NCI-H82 (cell line): ENCODE measurements at places on chromosomes 7 and 10.

DNA sequence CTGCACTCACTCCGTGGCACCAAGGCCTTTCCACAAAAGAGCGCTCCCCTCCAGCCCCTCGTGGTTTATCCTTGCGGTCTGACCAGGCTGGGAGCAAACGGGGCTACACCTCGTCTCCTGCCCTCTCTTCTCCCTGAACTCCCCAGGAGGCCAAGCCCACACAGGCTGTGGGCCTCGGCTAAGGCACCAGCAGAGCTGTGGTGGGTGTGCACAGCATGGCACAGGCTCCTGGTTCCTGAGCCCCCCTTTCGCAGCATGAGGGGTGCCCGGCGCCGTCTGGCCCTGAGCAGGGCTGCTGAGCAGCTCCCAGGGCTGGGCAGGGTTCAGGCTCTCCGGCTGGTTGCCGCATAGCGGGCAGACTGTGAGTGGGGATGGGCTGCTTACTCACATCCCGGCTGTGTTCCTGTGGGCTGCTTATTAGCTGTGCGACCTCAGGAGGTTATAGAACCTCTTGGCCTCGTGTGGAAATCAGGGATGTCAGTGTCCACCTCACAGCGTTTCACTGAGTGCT lies 90.4 kb downstream of the ZMIZ1 start:
- DNase-seq: no peak

- DNase-seq: no peak
Measured at GRCh38 chr7:142808802-142809583, 38.2 kb downstream of the PRSS2 start.

DNA sequence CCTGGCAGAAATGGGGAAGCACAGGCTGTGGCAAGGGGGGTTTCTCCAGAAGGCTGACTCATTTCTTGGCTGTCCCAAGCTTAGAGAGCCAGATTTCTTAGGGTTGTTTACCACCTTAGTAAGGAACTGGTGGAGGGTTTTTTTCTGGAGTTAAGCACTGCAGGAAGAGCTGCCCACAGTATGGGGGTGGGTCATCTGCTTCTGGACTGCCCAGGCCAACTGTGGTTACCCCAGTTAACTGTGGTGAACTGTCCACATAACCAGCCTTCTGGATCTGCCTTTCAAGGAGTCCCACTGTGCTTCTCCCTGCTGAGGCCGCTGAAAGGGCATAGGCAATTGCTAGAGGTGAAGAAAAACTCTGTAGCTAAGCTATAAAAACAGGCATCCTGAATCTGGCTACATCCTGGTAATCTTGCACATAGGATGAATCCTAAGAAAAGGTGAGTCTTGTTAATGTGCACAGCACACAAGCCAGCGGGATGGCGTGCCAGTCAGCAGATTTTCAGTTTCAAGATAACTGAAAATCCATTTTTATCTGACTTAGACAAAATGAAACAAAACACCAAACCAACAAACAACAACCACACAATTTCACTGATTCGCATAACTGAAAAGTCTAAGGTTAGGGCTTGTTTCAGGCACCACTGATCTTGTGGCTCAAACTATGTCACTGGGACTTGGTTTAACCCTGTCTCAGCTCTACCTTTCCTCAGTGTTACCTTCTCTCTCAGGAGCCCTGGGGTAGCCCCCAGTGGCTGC lies 21.6 kb upstream of the TSPAN33 start:
- DNase-seq: no peak

- DNase-seq: no peak
Measured at GRCh38 chr7:44801890-44802289, 5.4 kb downstream of the PPIA start.

DNA sequence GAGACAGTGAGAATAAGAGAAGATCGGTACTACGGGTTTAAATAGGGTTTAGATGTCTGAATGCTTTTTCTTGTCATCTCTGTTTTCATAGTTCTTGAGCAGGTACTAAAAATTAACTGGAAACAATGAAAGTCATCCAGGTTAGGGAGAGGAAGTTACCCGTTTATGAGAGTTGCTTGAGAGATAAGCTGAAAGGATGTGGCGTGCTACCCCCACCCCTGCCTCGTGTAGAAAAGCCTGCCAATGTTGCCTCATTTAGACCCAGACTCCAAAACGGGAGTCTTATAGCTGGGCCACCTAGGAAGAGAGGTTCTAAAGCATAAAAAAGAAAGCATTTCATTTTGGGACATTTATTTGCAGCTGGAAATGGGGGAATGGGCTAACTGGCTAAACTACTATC lies 10.2 kb downstream of the AKR1C4 start:
- no peak for DNase-seq

GRCh38 chr10:58969576-58969975 lies 206.9 kb upstream of the PHYHIPL start:
- no peak for DNase-seq

DNA sequence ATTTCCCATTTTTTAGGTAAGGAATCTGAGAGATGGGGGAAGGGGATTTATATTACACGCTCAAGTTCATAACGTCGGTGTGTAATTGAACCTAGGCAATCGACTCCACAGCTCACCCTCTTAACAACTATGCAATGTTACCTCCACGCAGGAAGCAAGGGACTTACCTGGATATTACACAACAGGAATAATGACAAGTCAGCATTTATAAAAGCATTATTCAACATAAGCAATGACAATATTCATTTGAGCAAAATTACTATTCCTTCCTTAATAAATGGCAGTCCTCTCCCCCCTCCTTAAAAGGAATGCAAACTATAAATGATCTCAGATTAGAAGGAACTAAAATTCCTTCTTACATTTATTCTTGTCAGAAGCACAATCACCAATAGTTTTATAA lies 104.0 kb downstream of the PCLO start:
- no peak for DNase-seq

DNA sequence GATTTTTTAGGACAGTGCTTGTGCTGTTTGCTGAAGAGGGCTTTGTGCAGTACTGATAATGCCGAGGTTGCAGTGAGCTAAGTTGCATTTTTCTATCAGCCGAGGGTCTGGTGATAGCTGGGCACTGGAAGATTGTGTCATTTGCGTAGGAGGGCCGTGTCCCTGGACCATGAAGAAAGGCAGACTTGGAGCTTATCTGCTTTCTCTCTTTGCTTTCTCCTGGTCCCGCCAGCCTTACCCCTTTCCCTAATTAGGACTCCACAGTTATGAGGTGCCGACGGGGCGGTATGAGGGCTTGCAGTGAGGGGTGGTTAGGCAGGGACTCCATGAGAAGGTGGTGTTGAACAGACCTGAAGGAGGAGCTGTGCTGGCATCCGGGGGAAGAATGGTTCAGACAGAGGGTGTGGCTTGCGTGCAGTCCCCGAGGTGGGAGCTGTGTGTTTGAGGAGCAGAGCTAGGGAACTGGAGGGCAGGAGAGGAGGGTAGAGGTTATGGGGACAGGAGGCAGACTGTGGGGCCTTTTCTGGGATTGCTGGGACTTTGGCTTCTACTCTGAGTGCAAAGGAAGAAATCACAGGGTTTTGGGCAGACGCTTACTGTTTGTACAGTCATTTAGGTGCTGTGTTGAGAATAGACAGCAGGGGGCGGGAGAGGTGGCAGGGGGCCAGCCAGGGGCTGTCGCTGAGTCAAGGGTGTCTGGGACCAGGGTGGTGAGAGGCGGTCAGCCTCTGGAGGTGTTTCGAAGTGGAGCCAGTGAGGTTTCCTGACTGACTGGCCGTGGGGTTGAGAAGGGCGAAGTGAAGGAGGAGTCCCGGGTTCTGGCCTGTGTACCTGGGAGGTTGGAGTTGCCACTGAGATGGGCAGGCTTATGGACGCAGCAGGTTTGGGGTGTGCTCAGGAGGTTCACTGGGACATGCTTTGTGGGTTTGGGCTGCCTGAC lies 43.4 kb downstream of the PRF1 start:
- peak; percentile 60 for DNase-seq

DNA sequence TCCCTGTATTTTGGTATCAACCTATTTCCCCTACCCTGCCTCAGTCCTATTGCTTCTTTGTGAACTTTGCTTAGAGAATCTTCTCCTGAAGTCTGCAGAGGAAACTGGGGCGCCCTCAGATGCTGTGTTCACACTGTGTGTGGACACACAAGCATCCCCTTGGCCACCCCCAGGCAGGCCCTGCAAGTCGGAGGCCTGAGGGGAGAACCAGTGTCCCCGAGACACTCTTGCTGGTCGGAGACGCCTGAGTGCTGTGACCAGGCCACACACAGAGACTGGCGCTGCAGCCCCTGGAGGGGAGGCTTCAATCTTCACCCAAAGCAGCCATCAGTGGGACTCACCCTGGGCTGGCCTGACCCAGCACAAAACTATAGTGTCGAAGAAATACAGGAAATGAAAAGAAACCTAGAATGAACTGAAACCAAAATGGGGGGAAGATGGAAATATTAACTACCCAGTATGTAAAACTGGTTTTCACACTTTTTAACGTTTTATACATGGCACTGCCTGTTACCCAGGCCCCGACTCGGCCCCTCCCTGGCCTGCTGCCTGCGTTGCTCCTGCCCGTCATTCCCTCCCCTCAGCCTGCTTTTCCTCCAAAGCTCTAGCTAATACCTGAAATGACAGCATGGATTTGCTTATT lies 48.4 kb upstream of the FAM20C start:
- no peak for DNase-seq

DNA sequence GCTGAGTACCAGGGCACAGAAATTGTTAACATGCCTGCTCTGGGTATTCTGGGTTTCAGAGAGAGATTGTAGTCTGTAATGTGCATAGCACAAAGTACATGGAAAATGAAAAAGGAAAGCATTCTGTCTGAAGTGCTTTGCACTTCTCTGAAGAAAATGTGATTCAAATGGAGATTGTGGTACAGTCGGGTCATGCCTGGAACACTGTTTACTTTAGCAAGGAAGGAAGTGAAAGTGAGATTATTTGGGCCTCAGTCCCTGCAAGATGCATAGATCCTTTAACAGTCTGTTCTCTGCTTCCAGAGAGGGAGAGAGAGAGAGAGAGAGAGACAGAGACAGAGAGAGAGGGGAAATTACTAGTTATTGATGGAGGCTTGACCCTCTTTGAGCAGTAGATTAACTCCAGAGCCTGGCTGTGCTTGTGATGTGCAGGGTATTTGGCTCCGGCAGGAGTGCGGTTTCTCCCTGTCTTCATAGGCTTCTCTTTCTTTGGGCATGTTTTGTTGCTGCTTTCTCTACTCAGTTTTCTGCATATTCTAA lies 5.4 kb downstream of the VWC2 start:
- no peak for DNase-seq

DNA sequence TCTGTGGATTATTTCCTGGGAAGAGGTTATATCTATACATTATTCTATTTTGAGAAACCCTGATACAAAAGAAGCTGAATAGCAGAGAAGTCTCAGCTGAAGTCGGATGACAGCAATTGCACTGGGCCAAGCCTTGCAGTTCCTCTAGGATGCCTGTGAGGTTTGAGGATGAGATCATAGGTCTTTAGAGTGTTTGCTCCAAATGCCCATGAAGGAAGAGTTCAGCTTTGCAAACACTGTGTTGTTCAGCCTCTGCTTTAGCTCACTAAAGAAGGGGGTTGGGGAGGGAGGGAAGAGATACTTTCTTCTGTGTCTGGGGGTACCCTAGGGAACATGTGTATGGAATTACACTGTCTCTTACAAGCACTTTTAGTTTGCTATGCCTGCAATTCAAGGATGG lies 282.5 kb upstream of the NRP1 start:
- DNase-seq: no peak

GRCh38 chr10:59508296-59508695 lies 145.9 kb upstream of the FAM13C start:
- DNase-seq: no peak

DNA sequence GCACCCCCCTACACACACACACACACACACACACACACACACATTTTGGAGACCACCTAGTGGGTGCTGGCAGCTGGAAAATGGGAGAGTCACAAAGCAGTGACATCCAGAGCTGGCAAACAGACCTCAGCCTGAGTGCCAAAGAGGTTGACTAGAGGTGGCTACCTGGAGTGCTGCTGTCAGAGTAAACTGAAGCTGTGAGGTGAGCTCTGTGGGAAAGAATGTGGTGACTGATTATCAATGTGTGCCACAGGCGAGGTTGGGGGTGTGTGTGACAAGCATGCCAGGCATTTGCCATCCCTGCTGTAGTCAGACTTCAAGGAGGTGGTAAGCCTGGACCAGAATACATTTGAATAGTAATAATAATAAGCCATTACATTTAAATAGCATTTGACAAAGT lies 120.6 kb downstream of the SLIT1 start:
- no peak for DNase-seq

- DNase-seq: no peak
Measured at GRCh38 chr7:46542076-46542475, 621.0 kb upstream of the IGFBP3 start.

DNA sequence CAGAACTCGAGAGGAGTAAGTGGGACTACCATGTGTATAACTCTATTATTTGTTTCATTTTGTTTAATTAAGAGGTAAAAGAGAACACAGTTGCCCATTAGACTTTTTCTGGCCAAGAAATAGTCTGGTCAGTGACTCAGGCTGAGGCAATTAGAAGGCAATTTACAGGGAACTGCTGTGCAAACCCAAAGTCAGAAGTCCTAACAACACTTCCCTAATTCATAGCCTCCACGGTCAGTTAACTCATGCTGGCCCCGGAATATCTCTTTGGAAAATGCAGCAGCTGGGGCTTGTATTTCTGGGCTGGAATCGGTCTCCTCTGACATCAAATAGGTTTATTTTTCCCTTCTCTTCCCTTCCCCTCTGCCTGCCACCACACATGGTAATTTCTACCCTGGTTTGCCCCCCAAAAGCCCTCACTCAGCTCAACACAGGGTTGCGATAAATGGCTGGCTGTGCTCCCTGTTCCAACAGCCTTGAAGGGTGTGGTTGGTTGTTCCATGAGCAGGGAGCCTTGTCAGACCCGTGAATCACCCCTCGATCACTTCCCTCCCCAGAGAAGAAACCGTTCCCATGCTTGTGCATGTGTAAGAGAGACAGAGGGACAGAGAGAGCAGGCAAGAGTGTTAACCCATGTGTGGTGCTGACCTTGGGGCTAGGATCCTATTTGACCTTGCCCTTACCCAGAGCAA lies 5.3 kb downstream of the SH3PXD2A start:
- DNase-seq: no peak

DNA sequence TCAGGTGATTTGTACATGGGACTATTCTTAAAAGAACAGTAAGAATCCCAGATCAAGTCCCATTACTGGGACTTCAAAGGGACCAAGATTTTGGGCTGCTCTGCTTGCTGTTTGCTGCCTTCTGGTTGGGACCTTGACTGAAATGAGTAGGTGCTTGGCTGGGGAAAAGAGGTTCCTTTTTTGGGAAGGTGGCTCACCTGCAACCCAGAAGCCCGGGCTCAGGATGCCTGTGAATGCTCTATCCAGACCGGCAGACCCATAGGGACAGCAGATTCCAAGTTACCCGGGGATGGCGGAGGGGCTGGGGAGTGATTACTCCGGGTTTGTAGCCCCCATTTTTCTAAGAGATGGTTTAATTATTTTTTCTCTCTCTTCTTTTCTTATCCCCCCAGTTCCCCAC lies 104.0 kb downstream of the CPXM2 start:
- no peak for DNase-seq

- no peak for DNase-seq
Measured at GRCh38 chr10:12491491-12491890, 142.1 kb downstream of the CAMK1D start.

GRCh38 chr7:4831723-4832495 lies 29.9 kb downstream of the PAPOLB start:
- DNase-seq: no peak

GRCh38 chr7:157490465-157490912 lies 153.7 kb downstream of the DNAJB6 start:
- DNase-seq: no peak
